ENCODE measurements at places on chromosomes 5 and 9.
A peak's percentile ranks its signal among the peaks of the same experiment; 100 is the strongest.

GRCh38 chr9:93864032-93864431, 91.1 kb downstream of the BARX1 start:
- no peak for DNase-seq

- no peak for DNase-seq
Observed at GRCh38 chr5:83058726-83059125, 18.5 kb downstream of the TMEM167A start.

GRCh38 chr9:4289411-4290326, 10.2 kb downstream of the GLIS3 start:
- no peak for DNase-seq

DNA sequence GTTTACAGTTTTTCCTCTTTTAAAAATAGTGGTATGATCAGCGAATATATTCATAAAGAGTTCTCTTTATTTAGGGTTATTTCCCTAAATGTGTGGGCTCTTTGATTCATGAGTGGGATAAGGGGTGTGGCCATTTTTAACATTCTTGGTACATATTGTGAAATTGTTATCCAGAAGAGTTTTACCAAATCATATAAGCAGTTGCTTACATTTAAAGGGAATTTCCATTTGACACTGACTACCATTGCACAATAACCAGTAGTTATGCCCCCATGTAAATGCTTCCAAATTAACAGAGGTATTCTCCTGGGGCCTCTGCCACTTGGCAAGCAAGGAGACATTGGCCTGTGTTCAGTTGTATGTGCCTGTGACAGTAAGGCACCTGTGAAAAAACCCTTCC, 27.2 kb downstream of the SLC25A48 start:
- no peak for DNase-seq

DNA sequence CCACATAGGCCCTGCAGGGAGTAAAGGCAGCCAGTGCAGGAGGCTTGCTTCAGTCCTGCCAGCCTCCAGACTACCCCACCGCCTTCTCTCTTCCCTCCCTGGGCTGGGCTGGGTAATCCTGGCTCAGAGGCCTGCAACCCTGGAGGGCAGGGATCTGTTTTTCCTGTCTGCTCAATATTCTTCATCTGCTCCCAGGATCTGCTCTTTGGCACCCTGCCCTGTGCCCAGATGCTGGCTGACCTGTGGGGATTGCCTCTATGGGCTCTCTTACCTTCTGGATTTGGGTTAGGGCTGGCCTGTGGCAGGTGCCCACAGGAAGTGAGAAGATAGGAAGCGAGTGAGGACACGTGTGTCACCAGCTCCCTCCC, 7.3 kb upstream of the ANGPTL2 start:
- no peak for DNase-seq

DNA sequence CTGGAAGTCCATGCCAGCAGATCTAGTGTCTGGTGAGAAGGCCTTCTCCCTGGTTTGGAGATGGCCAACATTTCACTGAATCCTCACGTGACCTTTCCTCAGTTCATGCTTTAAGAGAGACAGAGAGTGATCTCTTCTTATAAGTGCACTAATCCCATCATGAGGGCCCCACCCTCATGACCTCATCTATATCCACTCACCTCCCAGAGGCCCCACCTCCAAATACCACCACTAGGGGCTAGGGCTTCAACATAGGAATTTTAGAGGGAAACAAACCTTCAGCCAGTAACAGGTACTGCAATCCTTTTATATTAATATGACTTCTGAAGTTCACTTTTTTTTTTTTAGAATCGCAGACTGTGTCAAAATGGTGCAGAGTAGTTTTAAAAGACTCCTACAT, 496.9 kb upstream of the ADAMTS16 start:
- DNase-seq: no peak

DNA sequence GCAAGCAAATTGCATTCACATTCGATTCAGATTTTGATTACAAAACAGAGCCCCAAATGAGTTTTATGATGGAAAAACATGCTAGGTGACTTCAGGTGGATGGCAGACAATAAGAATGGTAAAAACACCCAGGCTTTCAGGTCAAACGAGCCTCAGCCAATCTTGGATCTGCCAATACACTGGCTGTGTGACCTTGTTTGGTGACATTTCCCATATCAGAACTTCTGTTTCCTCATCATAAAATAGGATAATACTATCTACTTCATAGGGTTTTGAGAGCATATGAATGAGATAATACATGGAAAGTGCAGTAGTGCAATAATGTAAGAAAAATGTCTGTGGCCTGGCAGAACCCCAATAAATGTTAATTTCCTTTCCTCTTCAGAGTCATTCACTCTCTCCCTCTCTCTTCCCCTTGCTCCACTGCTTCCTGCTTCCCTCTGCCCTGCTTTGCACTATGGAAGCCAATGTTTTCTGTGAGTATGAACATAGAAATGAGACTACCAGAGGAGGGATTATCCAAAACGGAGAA, 54.7 kb downstream of the SH3RF2 start:
- DNase-seq: peak; percentile 67

GRCh38 chr5:81486711-81487110, 92.8 kb upstream of the ACOT12 start:
- DNase-seq: no peak

DNA sequence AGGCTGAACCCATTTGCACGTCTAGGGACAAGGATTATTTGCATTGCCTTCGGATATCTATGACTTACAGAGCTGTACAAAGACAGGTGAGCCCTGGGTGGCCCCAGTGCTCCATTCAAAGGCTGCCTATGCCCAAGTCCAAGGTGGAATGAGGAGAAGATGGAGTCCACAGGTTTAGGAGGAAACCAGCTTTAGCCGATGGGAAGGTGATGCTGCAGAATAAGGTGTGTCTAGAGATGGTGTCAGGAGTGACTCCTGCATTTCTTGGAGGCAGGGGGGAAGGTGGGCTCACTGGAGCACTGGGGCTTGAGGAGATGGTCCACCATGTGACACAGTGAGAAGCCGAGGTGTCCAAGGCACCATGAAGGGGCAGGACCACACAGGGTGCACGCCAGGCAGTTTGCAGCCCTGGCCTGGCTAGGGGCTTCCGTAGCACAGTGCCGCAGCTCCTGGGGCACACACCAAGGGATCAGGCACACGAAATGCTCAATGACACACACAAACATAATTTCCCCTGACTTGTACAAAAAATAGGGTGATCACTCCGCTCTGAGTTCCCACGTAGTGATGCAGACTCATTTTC, 32.1 kb downstream of the SEMA4D start:
- DNase-seq: no peak

DNA sequence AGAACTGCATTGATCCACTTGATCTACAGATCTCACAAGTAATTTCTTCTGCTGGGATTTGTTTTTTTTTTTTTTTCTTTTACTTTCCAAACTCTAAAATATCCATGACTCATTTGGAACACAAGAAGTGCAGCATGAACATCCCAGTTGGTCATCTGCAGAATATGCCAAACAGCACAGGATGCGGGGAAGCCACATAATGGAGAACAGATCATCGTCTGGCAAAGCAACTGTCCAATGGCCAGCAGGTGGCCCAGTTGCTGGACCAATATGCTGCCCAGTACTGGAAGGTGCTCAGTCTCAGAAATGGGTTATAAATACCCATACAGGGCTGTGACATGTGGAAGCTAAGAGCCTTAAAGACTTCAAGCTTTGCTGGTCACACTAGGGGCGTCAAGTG, 221.3 kb upstream of the TAS2R1 start:
- peak; percentile 92 for DNase-seq

- DNase-seq: no peak
Observed at GRCh38 chr9:125574126-125574877, 132.7 kb downstream of the MAPKAP1 start.

GRCh38 chr5:114249823-114250222, 112.0 kb upstream of the KCNN2 start:
- no peak for DNase-seq

- DNase-seq: no peak
Observed at GRCh38 chr5:38776149-38776896, 69.5 kb upstream of the OSMR start.

GRCh38 chr5:116848954-116849581, 274.4 kb upstream of the SEMA6A start:
- no peak for DNase-seq

DNA sequence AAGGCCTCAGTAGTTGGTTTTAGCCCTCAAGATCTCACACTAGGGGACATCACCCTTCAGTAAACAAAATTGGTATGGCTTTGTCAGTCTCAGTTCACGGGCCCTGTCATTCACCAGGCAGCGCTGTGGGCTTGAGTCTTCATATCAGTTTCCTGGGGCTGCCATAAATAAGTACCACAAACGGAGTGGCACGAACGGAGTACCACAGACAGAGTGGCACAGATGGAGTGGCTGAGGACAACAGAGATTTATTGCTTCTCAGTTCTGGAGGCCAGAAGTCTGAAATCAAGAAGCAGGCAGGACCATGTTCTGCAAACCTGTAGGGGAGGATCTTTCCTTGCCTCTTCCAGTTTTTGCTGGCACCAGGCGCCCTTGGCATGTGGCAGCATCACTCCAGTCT, 37.5 kb downstream of the DYNC2I2 start:
- DNase-seq: no peak

- no peak for DNase-seq
Observed at GRCh38 chr5:342501-343460, 21.3 kb downstream of the AHRR start.

- no peak for DNase-seq
Observed at GRCh38 chr9:116100711-116101121, 52.9 kb upstream of the PAPPA start.

GRCh38 chr5:32420506-32420905, 24.0 kb downstream of the ZFR start:
- no peak for DNase-seq

Data from astrocyte of the cerebellum (primary cell).